ENCODE measurements at places on chromosomes 12 and 14. TPM values are rescaled to one million over a fixed set of nuclear protein-coding genes. Genes with fewer than 3 reads are reported as not detected.

GRCh38 chr12:52602552-52602951 lies 1.3 kb upstream of the KRT72 start:
- DNase-seq, result no peak

Gene CFAP54
- 2.2 TPM for total RNA-seq

DNA sequence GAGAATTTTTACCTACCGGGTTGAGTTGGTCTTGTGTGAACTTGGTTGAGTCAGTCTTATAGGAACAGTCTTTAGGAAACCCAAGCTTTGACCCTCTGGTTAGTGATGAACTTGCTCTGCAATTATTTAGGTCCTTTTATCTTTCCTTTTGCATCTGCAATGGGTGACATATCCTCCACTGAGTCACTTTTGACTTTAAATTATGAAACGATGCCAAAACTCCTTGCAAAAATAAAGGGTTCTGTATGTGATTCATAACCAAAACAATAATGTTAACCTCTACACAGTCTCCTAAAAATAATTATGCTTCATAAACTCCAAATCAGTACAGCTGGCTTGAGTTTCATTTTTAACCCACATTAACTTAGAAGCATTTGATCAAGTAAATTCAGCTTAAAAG lies 979.4 kb downstream of the GALC start:
- no peak for DNase-seq

DNA sequence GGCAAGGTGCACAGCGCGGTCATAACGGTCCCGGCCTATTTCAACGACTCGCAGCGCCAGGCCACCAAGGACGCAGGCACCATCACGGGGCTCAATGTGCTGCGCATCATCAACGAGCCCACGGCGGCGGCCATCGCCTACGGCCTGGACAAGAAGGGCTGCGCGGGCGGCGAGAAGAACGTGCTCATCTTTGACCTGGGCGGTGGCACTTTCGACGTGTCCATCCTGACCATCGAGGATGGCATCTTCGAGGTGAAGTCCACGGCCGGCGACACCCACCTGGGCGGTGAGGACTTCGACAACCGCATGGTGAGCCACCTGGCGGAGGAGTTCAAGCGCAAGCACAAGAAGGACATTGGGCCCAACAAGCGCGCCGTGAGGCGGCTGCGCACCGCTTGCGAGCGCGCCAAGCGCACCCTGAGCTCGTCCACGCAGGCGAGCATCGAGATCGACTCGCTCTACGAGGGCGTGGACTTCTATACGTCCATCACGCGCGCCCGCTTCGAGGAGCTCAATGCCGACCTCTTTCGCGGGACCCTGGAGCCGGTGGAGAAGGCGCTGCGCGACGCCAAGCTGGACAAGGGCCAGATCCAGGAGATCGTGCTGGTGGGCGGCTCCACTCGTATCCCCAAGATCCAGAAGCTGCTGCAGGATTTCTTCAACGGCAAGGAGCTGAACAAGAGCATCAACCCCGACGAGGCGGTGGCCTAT lies 875 bp downstream of the HSPA2 start:
- peak; percentile 81 for DNase-seq

DNA sequence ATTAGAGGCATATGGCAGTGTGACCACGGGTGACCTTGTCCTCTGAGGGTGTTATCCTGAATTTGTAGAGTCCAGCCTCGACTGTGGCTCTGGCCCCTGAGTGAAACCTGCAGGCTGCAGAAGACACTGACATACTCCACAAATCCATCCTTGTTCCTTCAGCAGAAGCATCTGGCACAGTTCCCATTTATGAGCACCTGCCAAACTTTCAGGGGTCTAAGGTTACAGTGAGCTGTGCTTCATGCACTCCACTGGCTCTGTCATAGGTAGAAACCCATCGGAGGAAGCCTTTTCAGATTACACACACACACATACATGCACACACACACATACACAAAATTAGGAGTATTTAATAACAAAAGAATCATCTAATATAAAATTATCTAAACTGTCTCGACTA lies 13.6 kb upstream of the NUAK1 start:
- DNase-seq, result no peak

GRCh38 chr12:52181746-52182145 lies 10.1 kb downstream of the KRT80 start:
- no peak for DNase-seq

- no peak for DNase-seq
Observed at GRCh38 chr12:52630599-52631200, 12.3 kb upstream of the KRT73 start.

Gene TEDC1
- 30.5 TPM for total RNA-seq

DNA sequence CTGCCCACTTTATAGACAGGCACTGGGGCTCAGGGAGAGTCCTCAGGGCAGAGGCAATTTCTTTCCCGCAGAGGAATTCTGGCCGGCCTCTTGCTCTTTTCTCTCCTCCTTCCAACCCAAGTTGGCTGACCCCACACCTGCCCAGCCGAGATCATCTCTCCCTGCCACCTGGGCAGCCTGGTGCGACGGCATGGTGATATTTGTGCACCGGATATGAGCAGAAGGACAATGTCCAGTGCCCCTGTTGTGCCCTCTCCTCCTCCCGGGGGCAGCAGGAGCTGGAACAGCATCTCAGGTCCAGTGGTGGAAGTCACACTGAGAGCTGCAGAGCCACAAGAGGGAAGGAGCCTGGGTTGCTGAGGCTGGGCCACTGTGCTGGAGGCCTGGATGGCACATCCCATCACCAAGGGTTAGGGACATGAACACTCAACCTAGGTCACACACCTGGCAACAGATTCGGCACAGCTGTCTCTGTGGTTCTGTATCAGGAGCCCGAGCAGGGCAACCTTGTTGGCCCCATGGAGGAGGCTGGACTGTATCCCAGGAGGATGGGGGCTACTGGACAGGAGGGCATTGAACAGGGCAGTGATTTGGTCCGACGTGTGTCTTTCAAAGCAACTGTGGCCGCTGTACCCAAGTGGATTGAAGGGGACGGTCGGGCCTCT lies 57.7 kb upstream of the DIO3 start:
- DNase-seq, result peak; percentile 56

DNA sequence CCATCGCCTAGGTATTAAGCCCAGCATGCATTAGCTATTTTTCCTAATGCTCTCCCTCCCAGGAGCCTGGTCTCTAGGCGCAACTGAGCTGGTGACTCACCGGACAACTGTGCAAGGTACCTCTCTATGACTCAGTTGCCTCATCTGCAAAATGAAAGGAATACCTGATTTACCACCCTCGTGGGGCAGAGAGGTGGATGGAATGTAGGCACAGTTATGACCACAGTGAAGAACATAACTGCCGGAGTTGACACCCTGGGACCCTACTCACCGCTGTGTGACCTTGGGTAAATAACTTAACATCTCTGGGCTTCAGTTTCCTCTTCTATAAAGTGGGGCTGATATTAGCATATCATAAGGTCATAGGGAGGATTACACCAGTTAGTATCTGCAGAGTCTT lies 22.6 kb downstream of the BCL11B start:
- DNase-seq, result no peak

Gene VCPKMT
- 8.5 TPM for total RNA-seq

- no peak for DNase-seq
Observed at GRCh38 chr12:5220835-5221234, 177.2 kb downstream of the KCNA5 start.

All from aorta (tissue), 5 donors.